ENCODE measurements at places on chromosomes 3 and 15. TPM values are rescaled to one million over a fixed set of nuclear protein-coding genes. Genes with fewer than 3 reads are reported as not detected.

Gene GOLGA8R
- 1.3 TPM for total RNA-seq

Gene FETUB
- not detected for total RNA-seq

Gene FOXL2
- total RNA-seq: 0.13 TPM

Gene LYZL4
- total RNA-seq: not detected

Gene SI
- not detected for total RNA-seq

Gene FBXW12
- total RNA-seq: not detected
